ENCODE measurements at places on chromosomes 16 and 17. TPM values are rescaled to one million over a fixed set of nuclear protein-coding genes. Genes with fewer than 3 reads are reported as not detected.

Gene NXN
- total RNA-seq, result 126 TPM

Gene TNFRSF13B
- total RNA-seq, result not detected

Gene CHST5
- 0.17 TPM for total RNA-seq

Gene TMEM92
- total RNA-seq, result under 0.01 TPM

Gene LRRC36
- total RNA-seq, result not detected

Gene VPS4A
- total RNA-seq, result 46.6 TPM

Gene HBZ
- total RNA-seq, result not detected

Gene ITGA3
- total RNA-seq, result 2,030 TPM

Gene SCN4A
- not detected for total RNA-seq

Gene SOCS3
- 4.3 TPM for total RNA-seq

Gene CLEC19A
- total RNA-seq, result under 0.01 TPM

Gene RGS9
- total RNA-seq, result 3.5 TPM

Gene CLEC18A
- total RNA-seq, result 1.0 TPM

All from mammary epithelial cell (primary cell).